ENCODE measurements at places on chromosomes 4 and X.

DNA sequence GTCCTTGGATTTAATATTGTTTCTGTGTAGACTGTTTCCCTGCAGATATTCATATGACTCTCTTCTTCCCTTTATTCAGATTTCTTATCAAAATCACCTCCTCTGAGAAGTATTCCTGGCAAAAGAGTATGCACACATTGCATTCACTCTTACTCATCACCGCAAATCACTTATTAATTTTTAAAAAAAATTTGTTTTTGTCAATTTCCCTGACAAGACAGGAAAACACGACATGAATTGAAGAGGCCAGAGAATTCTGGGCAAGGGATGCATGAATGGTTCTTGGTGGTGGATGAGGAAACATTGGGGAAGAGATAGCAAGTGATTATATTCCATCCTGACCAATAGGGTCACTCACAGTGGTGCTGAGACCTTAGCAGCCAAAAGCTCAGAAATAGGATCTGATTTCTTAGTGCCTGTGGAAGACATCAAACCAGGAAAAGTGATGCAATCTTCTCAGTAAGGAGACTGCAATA lies 522.5 kb upstream of the AGA start:
- no peak for DNase-seq

- DNase-seq, result no peak
Observed at GRCh38 chr4:124090021-124090420, 622.5 kb downstream of the ANKRD50 start.

- DNase-seq, result no peak
Observed at GRCh38 chr4:182823576-182823975, 93.6 kb downstream of the DCTD start.

- DNase-seq, result peak; percentile 45
Observed at GRCh38 chr4:32455231-32455630, 1735.1 kb downstream of the PCDH7 start.

DNA sequence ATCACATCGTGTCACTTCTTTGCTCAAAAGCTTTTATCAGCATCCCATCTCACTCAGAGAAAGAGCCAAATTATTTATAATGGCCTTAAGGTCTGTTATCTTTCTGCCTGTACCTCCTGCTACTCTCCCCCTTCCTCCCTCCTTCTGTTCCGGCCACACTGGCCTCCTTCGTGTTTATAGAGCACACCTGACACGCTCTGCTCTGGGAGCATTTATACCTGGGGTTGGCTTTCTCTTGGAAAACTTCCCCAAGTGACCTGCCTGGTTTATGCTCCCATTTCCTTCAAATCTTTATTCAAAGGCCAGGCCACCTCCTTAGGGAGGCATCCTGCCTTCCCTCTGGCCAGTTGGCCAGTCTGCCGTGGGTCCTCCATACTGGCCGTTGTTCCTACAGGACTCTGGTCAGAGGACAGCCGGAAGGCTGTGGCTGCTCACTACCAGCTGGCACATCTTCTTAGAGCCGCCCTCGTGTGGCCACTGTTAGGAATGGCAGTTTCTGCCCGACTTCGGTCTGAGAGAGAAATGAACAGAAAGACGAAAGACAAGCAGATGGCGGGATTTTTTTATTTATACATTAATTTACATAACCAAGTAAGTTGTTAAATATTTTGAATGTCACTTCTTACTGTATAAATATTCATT lies 80.2 kb upstream of the CBLL2 start:
- DNase-seq, result peak; percentile 51

- DNase-seq, result peak; percentile 51
Observed at GRCh38 chr4:77433418-77433733, 172.2 kb upstream of the CXCL13 start.

DNA sequence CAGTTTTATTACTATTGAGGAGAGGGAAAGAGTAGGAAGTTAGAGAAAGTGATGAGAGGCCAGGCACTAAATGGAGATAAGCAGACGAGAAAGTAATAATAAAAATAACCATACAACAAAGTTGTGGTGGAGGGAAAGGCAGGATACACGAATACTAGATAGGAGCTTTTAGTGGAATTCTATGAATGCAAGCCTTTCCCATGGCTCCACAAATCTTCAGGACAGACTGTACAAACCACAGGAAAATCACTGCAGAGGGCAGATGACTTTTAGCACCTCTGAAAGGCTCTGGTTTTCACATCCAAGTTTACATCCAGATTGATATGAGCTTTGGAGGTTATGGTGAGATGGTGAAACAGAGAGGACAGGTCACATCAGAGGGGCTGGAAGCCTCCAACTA lies 41.5 kb downstream of the TNIP3 start:
- peak; percentile 16 for DNase-seq

DNA sequence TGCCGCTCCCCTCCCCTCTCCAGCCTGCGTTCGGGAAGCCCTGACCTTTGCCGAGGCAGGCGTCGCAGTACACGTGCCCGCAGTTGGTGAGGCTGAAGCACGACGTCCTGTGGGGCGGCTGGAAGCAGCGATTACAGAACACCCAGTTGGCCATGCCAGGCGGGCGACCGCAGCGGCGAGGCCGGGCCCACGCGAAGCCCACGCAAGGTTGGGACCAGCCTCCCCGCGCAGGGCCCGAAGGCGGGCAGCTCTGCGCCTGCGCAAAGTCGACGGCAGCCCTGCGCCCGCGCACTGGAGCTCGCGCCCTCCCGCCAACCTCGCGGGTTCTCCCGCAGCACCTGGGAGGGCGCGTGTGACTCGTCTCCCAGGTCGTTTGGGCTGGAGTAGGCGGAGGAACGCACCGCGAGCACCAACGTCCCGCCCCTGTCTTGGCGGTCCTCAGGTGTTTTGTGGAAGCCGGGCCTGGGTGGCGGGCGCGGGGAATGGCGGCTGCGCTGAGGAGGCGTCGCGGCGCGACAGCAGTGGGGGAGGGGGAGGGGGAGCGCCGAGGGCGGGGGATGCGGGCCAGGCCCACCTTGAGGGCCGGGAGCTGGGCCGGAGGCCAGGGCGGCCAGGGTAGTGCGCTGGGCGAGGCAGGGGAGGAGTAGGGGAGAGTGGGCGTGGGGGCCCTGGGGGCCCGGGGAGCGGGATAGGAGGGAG lies at the start of gene RNF212:
Gene RNF212 (minus strand): TSS at position 254 of the 699 bp plus-strand sequence. CDS start 100 bp downstream, at position 154.
- DNase-seq, result no peak

GRCh38 chrX:374596-374995 lies 12.1 kb downstream of the PPP2R3B start:
- DNase-seq, result no peak

- no peak for DNase-seq
Observed at GRCh38 chr4:87559090-87559837, 30.1 kb upstream of the SPARCL1 start.

- DNase-seq, result peak; percentile 24
Observed at GRCh38 chr4:169338241-169338640, 67.5 kb upstream of the SH3RF1 start.

DNA sequence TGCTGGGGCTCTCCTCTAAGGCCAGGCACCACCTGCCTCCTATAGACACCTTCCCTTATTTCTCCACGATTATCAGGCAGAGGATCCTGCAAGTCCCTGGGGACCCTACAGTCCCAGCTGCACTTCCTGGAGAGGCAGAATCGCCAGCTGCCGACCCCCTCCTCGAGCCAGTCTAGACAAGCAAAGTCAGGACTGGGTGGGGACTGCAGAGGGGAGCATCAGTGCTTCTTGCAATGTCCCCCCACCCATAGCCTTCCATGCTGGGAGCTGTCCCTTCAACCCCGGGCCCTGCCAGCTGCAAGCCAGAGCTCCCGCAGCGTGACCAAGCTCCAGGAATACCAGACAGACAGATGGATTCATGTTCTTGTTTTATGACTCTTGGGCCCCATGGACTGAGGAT lies 1.4 kb upstream of the CRMP1 start:
- no peak for DNase-seq

DNA sequence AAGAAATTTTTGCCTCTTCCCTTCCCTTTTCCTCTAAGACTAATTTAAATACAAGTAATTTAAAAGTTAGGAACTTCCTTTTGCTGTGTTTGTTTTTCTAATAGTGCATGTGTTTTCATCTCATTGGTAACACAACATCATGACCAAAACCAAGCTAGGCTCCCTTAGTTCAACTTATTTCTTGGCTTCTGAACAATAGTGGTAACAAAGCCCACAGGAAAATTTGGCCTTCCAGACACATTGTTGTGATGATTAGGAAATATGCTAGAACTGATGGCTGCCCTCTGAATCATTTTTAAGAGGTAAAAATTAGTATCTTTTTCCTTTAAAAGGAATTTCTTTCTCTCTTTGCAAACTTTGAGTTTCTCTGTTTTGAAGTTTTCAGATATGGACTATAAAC lies 25.5 kb upstream of the TEC start:
- DNase-seq, result no peak

DNA sequence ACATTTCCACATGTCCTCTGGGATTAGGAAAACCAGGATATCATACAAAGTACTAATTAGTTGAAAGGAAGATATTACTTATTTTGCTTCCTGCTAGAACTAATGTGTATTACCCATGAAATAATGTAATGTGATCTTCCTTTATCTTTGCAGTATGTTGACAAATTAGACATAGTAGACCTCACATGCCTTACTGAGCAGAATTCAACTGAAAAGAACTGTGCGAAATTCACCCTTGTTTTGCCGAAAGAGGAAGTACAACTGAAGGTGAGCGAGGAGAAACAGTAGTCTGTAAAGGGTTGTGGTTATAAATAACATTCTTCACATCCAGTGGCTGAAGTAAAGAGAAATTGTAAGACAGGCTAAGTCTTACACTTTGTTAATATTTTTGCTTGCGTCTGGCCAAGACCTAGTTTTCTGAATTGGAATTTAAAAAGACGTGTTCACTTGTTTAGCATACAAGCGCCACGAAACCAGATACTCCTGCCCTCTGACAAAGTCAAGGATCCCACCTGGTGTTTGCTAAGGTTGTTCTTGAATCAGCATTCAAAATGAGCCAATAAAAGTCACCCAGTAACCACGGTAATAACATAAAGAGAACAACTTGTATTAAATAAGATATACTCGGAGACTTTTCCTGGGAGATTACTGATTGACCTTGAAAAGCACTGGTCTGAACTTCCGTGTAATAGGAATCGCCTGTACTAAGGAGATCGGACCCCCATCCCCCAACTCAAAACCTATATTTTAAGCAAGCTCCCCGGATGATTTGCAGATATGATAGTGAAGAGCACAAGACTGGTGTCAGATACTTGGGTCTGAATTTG lies 16.9 kb downstream of the STAP1 start:
- DNase-seq, result no peak

DNA sequence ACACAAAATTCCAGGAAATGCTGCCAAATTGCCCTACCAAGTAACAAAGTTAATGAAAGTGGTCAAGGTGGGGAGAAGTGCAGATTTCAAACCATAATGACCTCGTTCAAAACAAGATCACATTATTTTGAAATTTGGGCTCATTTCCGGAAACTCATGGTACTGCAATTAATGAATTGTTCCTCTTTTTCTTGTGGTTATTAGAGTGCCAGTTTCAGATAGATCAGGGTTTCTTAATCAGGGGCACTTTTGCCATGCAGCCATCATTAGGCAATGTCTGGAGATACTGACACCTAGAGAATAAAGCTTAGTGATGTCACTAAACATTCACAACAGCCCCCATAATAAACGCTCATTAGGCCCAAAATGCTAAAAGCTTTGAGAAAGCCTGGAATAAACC lies 381.5 kb upstream of the GALNT7 start:
- no peak for DNase-seq

GRCh38 chrX:13791559-13791958 lies 25.3 kb downstream of the GPM6B start:
- DNase-seq, result no peak

DNA sequence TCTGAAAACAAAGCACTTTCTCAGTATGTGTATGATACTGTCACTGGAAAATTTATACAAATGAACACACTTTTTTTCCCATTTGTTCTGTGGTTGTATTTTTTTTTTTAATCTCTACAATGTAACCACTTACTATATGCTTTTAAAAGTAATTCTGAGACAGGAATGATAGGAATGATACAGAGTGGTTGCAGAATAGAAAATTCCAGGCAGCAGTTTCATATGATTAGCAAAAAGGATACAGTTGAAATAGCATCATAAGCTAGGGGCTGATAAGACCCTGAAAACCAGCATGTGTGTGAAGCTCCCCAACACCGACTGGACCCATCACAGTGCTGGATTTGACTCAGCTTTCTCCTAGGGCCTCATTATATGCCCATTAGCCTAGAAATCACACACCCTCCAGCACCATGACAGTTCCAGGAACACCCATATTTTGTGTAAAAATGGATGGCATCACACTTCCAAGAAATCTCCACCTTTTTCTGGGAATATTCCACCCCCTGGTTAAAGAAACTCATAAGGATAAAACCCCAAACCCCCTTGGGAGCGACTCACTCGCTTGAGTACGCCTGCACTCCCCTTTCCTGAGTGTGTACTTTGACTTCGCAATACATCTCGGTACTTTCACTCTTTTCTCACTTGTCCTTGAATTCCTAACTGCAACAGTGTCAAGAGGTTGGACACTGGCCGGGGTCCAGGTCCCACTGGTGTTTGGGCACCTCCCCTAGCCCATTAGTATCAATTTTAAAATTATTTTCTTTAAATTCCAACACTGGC lies 77.4 kb upstream of the AGA start:
- no peak for DNase-seq

DNA sequence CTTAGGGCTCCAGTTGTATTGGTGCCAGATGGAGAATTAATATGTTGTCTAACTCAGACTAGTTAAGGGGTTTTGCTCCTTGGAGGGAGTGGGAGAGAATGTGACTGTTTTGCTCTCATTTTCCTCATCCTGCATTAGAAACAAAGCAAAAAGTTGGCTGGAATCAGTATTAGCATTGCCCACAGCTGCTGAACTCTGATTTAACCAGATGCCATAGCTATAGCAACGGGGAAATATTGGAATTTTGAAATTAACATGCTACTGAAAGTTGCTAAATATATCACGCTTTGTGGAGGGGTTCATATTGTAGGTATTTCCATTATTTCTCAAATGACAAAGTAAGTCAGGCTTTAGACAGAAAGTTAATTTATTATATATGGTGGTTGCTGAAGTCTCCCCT lies 66.7 kb upstream of the EOLA2 start:
- DNase-seq, result no peak

DNA sequence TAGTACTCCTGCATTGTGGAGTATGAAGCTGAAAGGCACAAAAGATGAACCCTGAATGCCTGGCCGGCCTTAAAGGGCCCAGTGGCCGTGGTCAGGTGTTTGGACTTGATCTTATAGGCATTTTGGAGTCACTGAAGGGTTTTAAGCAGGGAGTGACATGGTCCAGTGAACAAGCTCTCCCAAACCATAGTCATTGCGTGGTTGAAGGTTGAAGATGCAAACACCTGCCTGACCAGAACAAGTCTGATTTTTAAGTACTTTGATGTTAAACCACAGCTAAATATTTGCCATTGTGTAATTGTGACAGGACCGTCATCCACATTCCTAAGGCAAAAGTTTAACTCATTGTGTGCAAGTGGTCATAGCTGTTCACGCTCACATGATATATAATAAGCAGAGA lies 3.3 kb downstream of the STK32B start:
- no peak for DNase-seq

- peak; percentile 84 for DNase-seq
Observed at GRCh38 chr4:138609943-138610350, 367.8 kb upstream of the SLC7A11 start.

GRCh38 chr4:141390571-141390970 lies 169.9 kb downstream of the ZNF330 start:
- DNase-seq, result no peak

All from brain microvascular endothelial cell (primary cell).